Caki2 (cell line): ENCODE measurements at places on chromosomes 1 and 21. TPM values are rescaled to one million over a fixed set of nuclear protein-coding genes. Genes with fewer than 3 reads are reported as not detected.
A peak's percentile ranks its signal among the peaks of the same experiment; 100 is the strongest.

GRCh38 chr1:1422465-1423244 lies 1.6 kb upstream of the ANKRD65 start:
- no peak for DNase-seq

- no peak for DNase-seq
These were observed 31.7 kb upstream of the HAO2 start for GRCh38 chr1:119336848-119337247.

The KLF17 gene
- total RNA-seq = not detected in 2 replicates

- DNase-seq = no peak
These were observed 70.3 kb upstream of the F3 start for GRCh38 chr1:94611681-94612475.

The TMEM39B gene
- total RNA-seq = 7.0 and 8.0 TPM in 2 replicates

DNA sequence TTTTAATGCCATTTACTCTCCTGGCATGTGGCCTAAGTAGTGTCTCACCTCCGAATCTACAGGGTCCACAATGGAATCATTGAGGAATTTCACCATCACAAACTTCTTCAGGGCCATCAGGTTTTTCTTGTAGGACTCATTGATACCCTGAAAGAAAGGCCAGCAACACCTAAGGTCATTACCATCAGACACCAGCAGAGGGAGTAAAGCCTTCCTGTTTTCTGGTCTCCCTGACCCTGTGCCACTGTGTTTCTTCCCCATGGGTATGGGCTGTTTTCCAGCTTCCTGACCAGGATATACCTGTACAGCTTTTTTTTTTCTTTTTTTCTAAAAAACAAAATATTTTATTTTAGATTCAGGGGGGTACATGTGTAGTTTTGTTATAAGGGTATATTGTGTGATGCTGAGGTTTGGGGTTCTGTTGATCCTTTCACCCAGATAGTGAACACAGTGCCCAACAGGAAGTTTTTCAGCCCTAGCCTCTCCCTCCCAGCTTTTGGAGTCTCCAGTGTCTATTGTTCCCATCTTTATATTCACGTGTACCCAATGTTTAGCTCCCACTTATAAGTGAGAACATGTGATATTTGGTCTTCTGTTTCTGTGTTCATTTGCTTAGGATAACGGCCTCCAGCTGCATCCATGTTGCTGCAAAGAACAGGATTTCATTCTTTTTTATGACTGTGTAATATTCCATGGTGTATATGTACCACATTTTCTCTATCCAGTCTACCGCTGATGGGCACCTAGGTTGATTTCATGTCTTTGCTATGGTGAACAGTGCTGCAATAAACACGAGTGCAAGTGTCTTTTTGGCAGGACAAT lies 18.3 kb downstream of the PPT1 start:
- peak; percentile 47 for DNase-seq

The MEGF6 gene
- 15.6 and 21.0 TPM in 2 replicates for total RNA-seq

DNA sequence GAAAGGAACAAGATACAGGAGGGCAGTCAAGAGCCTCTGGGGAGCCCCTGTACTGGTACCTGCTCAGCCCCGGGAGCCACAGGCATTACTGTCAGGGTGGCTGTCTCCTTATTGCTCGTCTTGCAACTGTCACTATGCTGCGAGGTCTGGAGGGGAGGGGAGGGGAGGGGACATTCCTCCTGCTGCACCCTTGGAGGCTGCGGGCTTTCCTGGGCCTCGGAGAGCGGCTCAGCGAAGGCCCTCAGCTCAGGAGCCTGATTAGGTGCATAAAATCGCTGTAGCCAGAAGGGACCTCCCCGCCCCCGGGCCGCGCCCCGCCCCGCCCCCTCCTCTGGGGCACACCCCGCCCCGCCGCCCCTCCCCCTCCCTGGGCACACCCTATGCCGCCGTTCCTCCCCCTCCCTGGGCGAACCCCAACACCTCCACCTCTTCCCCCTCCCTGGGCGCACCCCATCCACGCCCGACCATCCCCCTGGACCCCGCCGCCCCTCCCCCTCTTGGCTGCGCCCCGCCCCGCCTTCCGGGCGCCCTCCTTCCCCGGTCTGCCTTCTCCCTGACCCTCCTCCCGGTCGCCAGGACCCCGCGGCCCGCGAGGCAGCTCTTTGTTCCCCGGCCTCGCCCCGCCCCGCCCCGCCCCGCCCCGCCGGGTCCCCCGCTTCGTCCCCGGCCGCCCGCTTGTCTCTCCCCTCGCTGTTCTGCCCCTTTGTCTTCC lies 35.5 kb downstream of the CACHD1 start:
- DNase-seq = no peak

The SLC9C2 gene
- not detected in 2 replicates for total RNA-seq

The C1orf167 gene
- 0.58 and 0.95 TPM in 2 replicates for total RNA-seq

The VSIG8 gene
- 0.57 TPM in 1 of 2 replicates, not detected in the other for total RNA-seq

The PITHD1 gene
- 55.0 and 55.4 TPM in 2 replicates for total RNA-seq

DNA sequence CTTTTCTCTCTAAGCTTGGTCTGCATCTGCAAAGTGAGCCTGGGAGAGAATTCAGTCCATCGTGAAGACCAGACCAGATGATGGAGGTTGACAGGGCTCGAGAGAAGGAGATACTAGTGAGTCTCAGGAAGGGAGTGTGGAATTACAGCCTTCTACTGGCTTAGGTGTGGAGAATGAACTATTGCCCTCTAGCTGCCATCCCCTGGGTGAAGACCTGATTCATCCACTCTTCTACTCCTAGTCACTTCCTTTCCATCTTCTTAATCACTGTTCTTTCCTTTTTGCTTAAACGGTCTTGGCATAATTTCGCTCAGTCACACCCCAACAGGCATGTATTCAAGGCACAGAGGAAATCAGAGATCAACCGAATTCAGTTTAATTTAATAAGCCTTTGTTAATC lies 34.0 kb upstream of the HSD17B7 start:
- no peak for DNase-seq

GRCh38 chr1:15106608-15107007 lies 46.9 kb upstream of the TMEM51 start:
- no peak for DNase-seq

DNA sequence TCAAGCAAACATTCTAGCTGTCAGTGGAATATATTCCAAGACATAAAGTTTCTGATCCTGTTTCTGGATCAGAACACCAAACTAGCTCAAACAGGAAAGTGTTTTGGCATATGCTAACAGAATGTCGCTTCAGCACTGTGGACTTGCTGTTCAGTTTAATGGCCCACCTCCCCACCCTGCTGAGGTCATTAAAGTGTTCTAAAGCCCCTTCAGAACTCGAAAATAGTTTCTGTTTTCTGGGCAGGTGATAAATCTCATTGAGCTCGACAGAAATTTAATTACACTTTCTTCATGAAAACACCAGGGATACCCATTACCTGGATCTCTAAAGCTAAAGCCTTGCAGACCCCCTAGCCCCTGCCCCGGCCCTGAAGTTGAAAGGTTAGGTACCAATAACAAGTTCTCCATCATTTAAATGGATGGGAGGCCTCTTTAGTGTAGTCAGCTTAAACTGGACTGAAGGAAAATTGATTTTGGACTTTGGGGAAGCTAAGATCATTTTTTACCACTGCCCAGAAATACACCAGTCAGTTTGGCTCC lies 3.9 kb upstream of the C1orf105 start:
- DNase-seq = no peak

DNA sequence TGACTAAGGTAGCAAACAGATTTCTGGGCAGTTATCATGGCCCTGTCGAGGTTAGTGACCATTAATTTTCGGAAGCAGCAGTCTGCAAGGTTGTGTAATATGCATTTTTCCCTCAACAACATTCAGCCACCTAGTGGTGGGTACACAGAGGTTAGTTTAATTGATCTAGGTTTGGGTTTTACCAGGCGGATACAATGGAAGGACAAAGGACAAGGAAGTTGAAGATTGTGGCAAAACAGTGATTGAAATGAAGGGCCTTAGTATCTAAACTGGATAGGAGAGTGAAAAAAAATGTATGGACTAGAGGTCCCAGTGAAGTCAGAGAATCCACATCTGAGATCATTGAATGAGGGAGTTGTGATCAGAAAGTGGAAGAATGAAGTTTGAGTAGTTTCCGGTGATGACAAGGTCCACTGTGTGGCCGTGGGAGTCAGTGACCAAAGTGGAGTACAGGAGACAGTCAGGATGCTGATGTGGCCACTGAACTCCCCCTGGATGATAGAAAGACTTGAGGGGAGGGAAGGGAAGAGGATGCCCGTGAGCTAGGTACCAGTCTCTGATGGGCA lies 2.8 kb downstream of the ARMH1 start:
- no peak for DNase-seq

GRCh38 chr1:70434253-70434859 lies 23.3 kb downstream of the CTH start:
- DNase-seq = no peak

The SASS6 gene
- 2.9 and 4.3 TPM in 2 replicates for total RNA-seq

- DNase-seq = peak; percentile 75
These were observed 47.4 kb upstream of the OSBPL9 start for GRCh38 chr1:51569284-51570062.

DNA sequence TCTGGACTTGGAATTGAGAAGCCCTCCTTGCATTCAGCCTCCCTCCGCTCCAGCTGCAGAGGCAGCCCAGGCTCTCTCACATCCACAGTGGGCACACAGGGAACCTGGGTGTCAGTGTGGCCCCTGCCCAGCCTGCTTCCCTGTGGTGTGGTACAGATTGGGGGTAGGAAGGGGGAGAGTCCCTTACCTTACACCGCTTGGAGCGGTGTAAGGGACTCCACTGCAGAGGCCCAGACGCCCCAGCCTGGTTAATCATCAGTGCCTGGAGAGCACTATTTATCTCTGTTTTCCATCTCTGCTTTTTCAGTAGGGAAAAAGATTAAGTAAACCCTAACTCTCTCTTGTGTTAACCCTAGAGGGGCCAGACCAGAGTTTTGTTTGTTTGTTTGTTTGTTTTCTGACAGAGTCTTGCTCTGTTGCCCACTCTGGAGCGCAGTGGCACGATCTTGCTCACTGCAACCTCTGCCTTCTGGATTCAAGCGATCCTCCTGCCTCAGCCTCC lies 803 bp upstream of the RHBG start:
- no peak for DNase-seq

- DNase-seq = no peak
These were observed 2.4 kb downstream of the USP21 start for GRCh38 chr1:161161652-161162051.

The CYP4A11 gene
- not detected in 2 replicates for total RNA-seq

- no peak for DNase-seq
These were observed 111.3 kb downstream of the TGFBR3 start for GRCh38 chr1:91774520-91775203.

GRCh38 chr1:83704350-83704749 lies 294.6 kb downstream of the TTLL7 start:
- DNase-seq = no peak

The DCST2 gene
- not detected in 2 replicates for total RNA-seq

The CRYAA gene
- total RNA-seq = not detected in 2 replicates

- no peak for DNase-seq
These were observed 11.8 kb downstream of the PADI4 start for GRCh38 chr1:17319561-17320350.

DNA sequence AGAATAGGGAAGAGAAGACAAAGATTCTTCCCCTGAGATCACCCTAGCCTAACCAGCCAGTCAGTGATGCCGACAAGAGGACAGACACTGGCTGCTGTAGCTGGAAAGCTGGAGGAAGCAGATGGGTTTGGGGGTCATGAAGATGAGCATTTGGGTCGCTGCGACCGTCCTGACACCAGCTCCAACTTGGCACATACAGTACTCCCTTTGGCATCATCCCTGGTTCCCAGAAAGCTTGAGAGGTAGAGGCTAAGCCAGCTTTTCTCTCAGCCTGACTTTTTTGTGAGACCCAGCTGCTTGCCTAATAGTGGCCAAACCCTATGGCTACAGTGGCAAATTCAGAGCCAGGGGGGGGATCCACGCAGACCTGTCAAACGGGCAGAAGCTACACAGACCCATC lies 43.0 kb upstream of the IKBKE start:
- DNase-seq = no peak

The ROR1 gene
- total RNA-seq = 0.41 and 3.4 TPM in 2 replicates

GRCh38 chr1:170732252-170732588 lies 68.3 kb downstream of the PRRX1 start:
- DNase-seq = no peak

GRCh38 chr1:9169601-9170137 lies 40.8 kb upstream of the GPR157 start:
- no peak for DNase-seq

The ZBTB7B gene
- 12.2 and 22.8 TPM in 2 replicates for total RNA-seq

The ORC1 gene
- 13.3 and 18.0 TPM in 2 replicates for total RNA-seq

- peak; percentile 9 for DNase-seq
These were observed 20.0 kb upstream of the KLHDC8A start for GRCh38 chr1:205376739-205377138.

The SPRR2E gene
- not detected in 2 replicates for total RNA-seq

The PLPPR4 gene
- total RNA-seq = not detected in 2 replicates

DNA sequence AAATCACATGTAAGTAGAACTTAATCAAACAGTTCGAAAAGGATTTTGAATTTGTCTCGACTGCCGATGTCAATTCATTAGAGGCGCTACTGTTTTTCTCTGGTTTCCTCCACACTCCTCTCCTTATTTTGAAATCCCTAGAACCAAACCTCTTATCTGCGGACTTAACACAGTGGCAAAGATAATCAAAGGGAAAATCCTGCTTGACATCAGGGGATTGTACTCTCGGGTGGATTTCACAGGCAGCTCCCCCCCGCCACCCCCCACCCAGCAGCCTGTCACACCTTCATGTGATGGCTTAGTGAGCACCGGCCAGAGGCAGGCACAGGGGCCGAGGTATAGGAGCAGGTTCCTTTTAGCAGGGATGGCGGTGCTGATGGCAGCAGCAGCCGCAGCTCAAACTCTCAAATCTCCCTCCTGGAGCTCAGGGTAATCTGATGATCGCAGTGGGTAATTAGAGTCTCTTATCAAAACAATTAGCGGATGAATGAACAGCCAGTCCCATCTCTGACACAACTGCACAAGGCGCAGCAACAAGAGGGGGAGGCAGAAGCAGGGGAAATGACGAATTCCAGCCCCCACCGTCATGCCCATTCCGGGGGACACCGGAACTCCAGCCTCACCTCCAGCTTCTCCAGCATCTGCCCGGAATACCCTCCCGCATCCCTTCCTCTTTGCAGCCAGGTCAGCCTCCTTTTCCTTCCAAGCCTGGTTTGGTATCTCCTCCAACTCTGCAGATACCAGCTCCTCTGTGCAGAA lies 80.3 kb downstream of the SSBP3 start:
- DNase-seq = no peak

The IFI6 gene
- 40.3 and 77.4 TPM in 2 replicates for total RNA-seq

DNA sequence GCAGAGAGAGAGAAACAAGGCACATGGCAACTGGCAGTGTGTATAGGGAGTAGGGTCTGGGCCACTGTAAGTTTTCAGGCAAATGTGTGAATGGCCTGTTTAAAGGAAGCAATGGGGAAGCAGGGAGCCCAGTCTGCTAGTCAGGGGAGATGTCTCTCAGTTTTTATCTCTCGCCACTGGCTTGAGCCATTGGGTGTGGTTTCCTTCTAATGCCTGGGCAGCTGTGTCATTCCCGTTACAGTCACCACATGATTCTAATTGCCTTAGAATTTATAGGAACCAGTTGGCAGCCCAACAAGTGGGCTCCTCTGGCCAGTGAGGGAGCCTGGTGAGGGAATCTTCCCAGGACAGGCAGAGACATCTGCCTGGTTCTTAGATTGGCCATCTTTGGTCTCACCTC lies 182.4 kb downstream of the DISC1 start:
- DNase-seq = peak; percentile 37
